Activated CD4-positive, alpha-beta T cell treated with anti-CD3 and anti-CD28 coated beads, Interleukin-2, amount 10 ng/mL, durations not matched to agents 7 days and 5 days (primary cell): ENCODE measurements at places on chromosomes 16 and 17. TPM values are rescaled to one million over a fixed set of nuclear protein-coding genes. Genes with fewer than 3 reads are reported as not detected.

Gene MFAP4
- total RNA-seq, result not detected

Gene PPL
- not detected for total RNA-seq

Gene PTX4
- not detected for total RNA-seq

Gene APPBP2
- total RNA-seq, result 25.6 TPM

Gene SLC38A8
- not detected for total RNA-seq

Gene MYH1
- not detected for total RNA-seq

Gene SLC52A1
- total RNA-seq, result 0.82 TPM

DNA sequence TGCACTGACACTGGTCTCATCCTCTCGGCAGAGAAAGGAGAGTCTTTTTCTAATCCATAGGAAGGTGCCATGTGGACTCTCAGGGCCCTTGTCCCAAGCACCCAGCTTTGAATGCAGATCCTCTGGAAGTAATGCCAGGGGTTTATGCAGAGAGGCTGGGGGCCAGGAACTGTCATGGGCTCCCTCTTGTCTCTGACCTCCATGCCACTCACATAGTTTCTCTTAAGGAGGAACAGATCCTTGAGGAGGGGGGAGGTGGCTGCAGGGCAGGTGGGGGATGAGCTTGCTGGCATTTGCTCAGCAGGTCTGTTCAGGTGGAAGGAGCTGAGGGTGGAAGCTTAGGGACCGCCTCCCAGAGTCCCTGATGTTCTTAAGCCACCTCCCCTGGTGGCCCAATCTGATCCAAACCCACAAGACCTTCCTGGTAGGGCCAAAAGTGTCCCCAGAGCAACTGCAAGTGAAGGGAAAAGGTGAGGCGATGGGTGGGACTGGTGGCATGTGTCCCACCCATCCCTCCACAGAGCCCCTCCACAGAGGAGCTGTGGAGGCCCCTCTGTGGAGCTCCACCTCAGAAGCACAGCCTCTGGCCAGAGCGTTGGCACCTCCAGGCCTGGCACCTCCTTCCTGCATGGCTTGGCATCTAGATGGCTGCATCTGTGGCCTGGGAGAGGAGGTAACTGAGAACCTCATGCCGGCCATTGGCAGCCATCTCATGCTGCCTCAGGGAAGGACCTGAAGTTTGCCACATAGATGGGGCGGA lies 9.2 kb downstream of the NECAB2 start:
- H3K4me3 ChIP-seq, result no peak overlapping the region
- no peaks in the 10 kb centered on the region for H3K36me3 ChIP-seq
- no peaks in the 10 kb centered on the region for H3K4me1 ChIP-seq

DNA sequence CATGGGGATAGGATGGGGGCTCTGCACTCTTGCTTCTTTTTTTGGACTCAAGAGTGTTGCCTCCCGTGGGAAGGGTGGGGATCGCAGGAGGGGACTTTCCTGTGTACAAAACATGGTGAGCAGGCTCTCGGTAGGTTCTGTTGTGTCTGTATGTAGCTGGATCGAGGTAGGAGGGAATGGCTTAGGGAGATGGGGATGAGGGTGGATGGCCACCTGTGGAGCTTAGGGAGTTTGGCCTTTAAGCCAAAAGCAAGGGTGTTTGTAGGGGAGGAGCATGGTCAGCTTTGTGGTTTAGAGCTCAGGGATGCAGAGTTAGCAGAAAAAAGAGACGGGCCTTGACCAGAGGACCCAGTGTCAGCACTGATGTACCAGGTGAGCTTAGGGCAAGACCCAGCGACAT lies 11.0 kb upstream of the EDC4 start:
- peaks cover 12% of the 10 kb centered on the region for H3K36me3 ChIP-seq
- peaks cover 17% of the 10 kb centered on the region for H3K4me1 ChIP-seq
- no peak overlapping the region for H3K27ac ChIP-seq
- H3K27me3 ChIP-seq, result no peaks in the 10 kb centered on the region
- H3K4me3 ChIP-seq, result no peak overlapping the region
- DNase-seq, result no peak

DNA sequence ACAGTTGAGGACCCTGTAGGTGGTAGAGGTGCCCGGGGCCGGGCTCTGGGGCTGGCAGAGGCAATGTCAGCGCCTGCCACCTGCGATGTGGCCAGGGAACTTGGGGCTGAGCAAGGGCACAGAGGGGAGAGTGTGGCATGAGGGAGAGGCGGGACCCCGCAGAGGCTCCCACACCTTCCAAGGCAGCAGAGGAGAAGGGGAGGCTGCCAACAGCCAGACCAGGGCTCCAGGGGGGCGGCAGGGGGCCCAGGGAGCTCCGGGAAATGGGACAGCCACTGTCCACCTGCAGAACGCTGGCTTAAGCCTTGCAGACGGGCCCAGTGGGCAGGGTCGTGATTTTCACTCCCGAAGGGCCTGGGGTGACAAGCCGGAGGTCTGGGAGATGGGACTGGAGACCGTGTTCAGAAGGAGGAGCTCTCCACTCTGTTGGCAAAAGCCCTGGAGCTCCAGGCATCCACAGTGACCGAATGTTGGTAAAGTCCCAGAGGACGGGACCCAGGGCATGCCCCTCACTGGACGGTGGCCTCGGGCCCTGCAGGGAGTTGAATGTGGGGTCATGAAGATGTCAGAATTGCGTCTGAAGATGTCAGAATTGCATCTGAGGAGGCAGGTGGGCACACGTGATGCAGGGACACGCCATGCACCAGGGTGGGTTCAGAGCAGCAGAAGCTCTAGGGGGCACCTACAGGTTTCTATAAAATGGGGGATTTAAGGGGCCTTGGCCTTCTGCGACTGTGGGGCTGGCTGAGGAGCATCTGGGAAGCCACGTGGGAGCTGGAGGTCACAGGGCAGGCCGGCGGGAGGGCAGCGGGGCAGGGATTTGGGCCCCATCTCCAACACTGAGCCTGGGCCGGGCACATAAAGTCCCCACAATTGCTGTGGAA lies 18.6 kb downstream of the CD7 start:
- DNase-seq, result no peak
- H3K27me3 ChIP-seq, result no peaks in the 10 kb centered on the region
- H3K4me1 ChIP-seq, result peaks cover 90% of the 10 kb centered on the region

DNA sequence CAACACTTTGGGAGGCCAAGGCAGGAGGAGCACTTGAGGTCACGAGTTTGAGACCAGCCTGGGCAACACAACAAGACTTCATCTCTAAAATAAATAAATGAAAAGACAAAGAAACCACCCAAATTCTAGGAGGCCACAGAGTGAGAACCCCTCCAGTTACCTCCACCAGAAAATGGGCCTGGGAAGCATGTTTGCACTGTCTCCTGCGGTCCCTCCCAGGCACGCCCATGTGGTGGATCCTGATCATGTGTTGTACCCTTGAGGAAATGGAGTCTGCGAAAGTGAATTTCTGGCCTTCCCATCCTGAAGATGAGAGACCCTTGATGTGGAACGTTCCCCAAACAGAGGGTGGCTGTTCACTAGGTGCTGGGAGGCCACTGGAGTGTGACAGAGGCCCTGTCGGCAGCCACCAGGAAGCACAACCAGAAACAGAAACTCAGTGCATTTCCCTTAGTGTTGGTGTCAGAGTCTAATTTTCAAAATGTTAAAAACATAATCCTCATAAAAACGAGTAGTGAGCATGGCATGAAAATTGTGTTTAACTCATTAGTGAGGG lies 19.2 kb upstream of the USP22 start:
- no peak for DNase-seq
- no peak overlapping the region for H3K4me3 ChIP-seq
- H3K4me1 ChIP-seq, result peaks cover 6% of the 10 kb centered on the region
- peaks cover 3% of the 10 kb centered on the region for H3K27me3 ChIP-seq

DNA sequence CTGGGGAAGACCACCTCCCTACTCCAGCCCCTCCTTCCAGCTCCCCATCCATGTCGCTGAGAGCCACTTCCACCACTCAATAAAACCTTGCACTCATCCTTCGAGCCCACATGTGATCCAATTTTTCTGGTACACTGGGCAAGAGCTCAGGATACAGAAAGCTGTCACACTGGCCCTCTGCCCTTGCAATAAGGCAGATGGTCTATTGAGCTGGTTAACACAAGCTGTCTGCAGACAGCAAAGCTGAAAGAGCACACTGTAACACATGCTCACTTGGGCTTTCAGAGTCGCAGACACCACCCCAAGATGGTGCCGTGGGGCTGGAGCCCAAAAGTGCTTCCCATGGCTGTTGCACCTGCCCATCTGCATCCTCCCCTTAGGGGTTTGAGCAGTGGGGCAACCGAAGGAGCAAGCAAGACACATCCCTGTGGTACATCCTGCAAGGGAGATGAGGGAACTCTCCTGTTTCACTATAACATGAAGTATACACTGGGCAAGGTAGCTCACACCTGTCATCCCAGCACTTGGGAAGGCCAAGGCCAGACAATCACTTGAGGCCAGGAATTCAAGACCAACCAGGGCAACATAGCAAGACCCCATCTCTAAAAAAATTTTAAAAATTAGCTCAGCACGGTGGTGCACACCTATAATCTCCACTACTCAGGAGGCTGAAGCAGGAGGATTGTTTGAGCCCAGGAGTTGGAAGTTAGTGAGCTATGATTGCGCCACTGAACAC lies 52.8 kb upstream of the C17orf78 start:
- H3K4me1 ChIP-seq, result no peaks in the 10 kb centered on the region
- no peak overlapping the region for H3K27ac ChIP-seq
- H3K36me3 ChIP-seq, result peaks cover 9% of the 10 kb centered on the region

DNA sequence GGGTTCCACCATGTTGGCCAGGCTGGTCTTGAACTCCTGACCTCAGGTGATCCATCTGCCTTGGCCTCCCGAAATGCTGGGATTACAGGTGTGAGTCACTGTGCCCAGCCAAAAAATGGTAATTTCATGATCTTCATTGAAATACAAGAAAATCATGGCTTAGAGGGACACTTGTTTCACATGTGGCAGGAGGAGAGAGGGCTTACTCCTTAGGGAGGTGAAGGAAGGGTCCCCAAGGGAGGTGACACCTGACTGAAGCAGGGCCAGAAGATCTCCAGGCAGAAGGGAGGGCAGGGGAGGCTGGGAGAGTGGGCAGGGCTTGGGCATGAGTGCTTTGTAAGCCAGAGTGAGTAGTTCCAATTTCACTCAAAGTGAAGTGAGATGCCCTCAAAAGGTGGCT lies 20.0 kb upstream of the ITGAX start:
- peaks cover 39% of the 10 kb centered on the region for H3K4me1 ChIP-seq
- H3K36me3 ChIP-seq, result peaks cover 9% of the 10 kb centered on the region
- H3K4me3 ChIP-seq, result no peak overlapping the region
- no peak for DNase-seq

GRCh38 chr17:13931111-13931526 lies 138.2 kb upstream of the COX10 start:
- no peak overlapping the region for H3K27ac ChIP-seq
- DNase-seq, result no peak
- peaks cover 5% of the 10 kb centered on the region for H3K36me3 ChIP-seq

- DNase-seq, result no peak
- H3K27me3 ChIP-seq, result no peaks in the 10 kb centered on the region
- H3K36me3 ChIP-seq, result no peaks in the 10 kb centered on the region
- H3K4me3 ChIP-seq, result no peak overlapping the region
These were observed 181.8 kb downstream of the C16orf95 start for GRCh38 chr16:87135246-87136030.

- H3K4me3 ChIP-seq, result no peak overlapping the region
- H3K4me1 ChIP-seq, result no peaks in the 10 kb centered on the region
- DNase-seq, result no peak
- peaks cover 1% of the 10 kb centered on the region for H3K36me3 ChIP-seq
- H3K27me3 ChIP-seq, result no peaks in the 10 kb centered on the region
These were observed 178.9 kb downstream of the IRX3 start for GRCh38 chr16:54107583-54108202.

GRCh38 chr16:24953306-24953705 lies 61.9 kb downstream of the ARHGAP17 start:
- peaks cover 33% of the 10 kb centered on the region for H3K36me3 ChIP-seq
- no peak overlapping the region for H3K27ac ChIP-seq
- DNase-seq, result no peak
- H3K4me1 ChIP-seq, result no peaks in the 10 kb centered on the region
- H3K27me3 ChIP-seq, result no peaks in the 10 kb centered on the region

- peaks cover 15% of the 10 kb centered on the region for H3K36me3 ChIP-seq
- H3K27me3 ChIP-seq, result no peaks in the 10 kb centered on the region
- H3K4me3 ChIP-seq, result no peak overlapping the region
- peak overlapping the region; percentile 36 for H3K27ac ChIP-seq
- no peak for DNase-seq
These were observed 20.8 kb downstream of the GOSR2 start for GRCh38 chr17:46943501-46944393.

DNA sequence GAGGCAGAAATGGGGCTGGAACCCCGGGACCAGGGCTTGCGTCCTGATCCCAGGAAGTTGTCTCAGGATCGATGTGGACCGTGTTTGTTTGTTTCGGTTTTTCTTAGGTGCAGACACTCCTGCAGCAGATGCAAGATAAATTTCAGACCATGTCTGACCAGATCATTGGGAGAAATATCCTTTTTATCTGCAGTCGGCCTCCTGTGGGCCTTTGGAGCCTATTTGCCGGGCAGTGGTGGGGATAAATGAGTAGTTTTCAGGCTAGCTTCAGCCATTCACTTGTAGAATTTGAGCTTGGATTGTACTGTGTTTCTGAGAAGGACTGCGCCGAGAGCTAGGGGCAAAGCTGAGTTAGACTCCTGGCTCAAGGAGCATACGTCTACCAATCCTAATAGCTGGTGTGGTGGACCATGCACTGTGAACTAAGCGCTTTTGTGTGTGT lies 816 bp downstream of the HSBP1 start:
- H3K27ac ChIP-seq, result peak overlapping the region; percentile 95
- no peak for DNase-seq
- H3K4me1 ChIP-seq, result peaks cover 43% of the 10 kb centered on the region

DNA sequence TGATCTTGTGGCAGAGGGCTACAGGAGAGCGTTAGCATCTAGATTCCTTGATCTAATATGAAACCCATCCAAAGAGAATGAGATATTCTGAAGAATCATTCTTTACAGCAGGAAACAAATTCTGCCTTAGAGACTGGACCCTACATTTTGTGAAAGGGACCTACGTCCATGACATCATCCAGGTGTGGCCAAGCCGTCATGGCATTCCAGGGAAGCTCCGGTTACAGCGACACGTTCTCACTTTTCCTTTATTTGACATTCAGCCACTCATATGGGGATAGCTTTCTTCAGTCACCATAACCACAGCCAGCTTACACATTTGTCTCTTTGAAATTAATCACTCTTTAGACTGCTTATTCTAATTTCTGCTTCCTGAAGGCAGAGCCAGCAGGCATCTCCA lies 408.1 kb downstream of the XYLT1 start:
- no peaks in the 10 kb centered on the region for H3K4me1 ChIP-seq
- H3K27me3 ChIP-seq, result no peaks in the 10 kb centered on the region
- no peak overlapping the region for H3K27ac ChIP-seq
- H3K36me3 ChIP-seq, result no peaks in the 10 kb centered on the region

DNA sequence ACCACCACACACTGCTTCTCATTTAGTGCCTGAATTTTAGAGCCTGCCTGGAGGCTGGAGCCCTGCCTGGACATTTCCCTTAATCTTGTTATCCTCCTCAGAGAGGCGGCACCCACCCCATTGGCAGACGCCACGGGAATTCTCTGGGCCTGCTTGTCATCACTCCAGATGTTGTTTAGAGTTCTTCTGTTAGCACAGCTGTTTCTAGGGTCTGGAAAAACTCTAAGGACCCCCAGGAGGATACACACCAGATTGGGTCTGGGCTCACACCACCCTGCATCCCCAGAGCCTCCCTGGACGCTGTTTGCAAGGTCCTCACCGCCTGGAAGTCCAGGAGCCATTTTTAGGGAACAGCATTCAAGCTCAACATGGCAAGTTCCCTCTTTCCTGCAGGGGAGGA lies 565 bp upstream of the XAF1 start:
- H3K36me3 ChIP-seq, result peaks cover 44% of the 10 kb centered on the region
- H3K4me3 ChIP-seq, result peak overlapping the region; percentile 99
- H3K27ac ChIP-seq, result peak overlapping the region; percentile 100
- no peak for DNase-seq
- H3K4me1 ChIP-seq, result peaks cover 63% of the 10 kb centered on the region
- peaks cover 2% of the 10 kb centered on the region for H3K27me3 ChIP-seq

GRCh38 chr17:79933863-79934652 lies 94.8 kb upstream of the CBX4 start:
- H3K4me1 ChIP-seq, result peaks cover 13% of the 10 kb centered on the region
- peaks cover 44% of the 10 kb centered on the region for H3K27me3 ChIP-seq
- no peak overlapping the region for H3K4me3 ChIP-seq
- no peak overlapping the region for H3K27ac ChIP-seq
